Fibroblast of pulmonary artery (primary cell): ENCODE measurements at places on chromosomes 13 and 19.

- no peak for DNase-seq
Measured at GRCh38 chr19:19152668-19153384, 14.5 kb upstream of the TMEM161A start.

DNA sequence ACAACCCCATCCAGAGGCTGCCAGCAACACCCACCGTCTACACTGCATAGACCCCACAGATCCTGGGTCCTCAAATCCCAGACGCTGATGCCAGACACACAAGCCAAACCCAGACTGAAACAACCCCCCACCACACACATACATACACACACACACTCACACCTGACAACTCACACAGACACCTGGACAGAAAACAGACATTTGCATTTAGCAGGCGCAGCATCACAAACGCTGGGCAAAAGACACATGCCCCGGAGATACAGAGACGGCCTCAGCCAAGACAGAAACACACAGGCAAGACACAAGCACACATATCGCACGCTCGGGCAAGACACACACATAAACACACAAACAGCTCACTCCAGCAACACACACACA, 1.3 kb downstream of the BBC3 start:
- DNase-seq: peak; percentile 28

- peak; percentile 69 for DNase-seq
Measured at GRCh38 chr13:73060251-73061160, 1.7 kb downstream of the KLF5 start.

DNA sequence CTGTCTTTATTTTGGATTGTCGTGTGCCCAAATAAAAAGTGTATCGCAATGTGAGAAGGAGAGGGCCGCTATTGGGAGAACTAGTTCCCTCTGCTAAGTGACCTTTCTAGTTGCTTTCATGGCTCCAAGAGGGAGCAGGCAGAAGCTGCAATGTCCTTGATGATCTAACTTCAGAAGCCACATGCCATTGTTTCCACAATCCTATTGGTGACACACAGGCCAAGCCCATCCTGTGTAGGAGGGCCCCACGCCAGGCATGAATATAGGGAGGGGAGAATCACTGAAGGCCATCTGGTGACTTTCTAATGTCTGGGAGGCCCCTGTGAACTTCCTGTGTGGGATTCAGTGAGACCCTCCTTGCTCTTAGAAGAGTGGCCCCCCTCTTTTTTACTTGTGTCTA, 47.8 kb upstream of the KPNA3 start:
- DNase-seq: peak; percentile 26

- no peak for DNase-seq
Measured at GRCh38 chr19:11356676-11357550, 1.7 kb downstream of the PLPPR2 start.

DNA sequence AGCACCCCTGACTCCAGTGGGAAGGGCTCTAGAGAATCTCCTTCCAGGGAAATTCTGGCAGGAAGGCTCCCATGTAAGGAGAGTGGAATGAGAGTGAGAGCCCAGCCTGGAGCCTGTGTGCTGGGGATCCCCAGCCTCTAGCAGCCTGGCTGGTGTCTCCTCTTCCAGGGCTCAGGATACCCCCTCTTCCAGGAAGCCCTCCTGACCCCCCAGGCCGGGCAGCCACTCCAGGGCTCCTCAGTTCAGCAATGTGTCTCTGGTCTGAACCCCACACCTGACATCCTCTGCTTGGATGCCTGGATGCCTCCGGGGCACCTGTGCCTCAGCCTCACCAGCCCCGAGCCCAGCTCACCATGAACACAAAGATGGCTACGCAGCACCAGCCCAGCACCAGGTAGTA, 3.0 kb downstream of the C19orf33 start:
- DNase-seq: no peak

DNA sequence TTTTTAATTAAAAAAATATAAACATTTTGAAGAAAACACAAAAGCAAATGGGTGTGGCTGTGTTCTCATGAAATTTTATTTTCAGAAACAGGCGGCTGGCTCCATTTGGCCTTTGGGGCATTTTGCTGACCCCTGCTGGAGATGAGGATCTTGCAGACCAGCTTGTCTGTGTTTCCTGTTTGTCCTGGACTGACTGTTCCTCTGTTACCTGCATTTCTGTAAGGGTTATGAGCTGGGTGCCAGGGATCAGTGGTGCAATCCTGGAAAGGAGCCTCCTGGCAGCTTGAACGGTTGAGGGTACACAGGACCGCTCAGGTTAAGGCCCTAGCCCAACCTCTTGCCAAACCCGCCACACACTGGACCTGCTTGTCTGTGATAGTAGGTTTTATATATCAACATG, 49.9 kb downstream of the ZNF787 start:
- DNase-seq: no peak

GRCh38 chr19:34393629-34394028, 10.6 kb upstream of the PDCD2L start:
- DNase-seq: no peak

- no peak for DNase-seq
Measured at GRCh38 chr19:35119578-35120155, 4.0 kb downstream of the FXYD3 start.

DNA sequence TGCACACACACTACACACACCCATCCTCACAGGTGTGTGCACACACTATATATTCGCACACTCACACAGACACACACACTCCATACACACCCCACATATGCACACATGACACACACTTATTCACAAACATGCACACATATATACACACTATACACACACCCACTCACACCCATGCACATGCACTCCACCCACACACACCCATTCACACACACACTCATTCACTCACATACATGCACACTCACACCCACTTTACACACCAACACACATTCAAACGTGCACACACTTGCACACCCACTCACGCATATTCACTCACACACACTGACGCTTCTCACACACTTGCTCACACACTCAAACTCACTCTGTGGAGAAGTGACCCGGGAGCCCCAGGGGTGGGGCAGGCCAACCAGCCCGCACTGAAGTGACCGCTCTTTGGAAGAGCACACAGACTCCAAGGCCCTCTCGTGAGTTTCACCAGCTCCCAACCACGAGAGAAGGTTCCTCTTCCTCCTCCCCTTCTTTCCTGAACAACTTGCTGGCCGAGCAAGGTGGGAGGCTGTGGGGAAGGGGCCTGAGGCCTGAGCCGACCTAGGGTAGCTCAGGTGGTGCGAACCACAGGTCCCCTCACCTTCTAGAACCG, 86.1 kb upstream of the TM9SF2 start:
- DNase-seq: no peak

DNA sequence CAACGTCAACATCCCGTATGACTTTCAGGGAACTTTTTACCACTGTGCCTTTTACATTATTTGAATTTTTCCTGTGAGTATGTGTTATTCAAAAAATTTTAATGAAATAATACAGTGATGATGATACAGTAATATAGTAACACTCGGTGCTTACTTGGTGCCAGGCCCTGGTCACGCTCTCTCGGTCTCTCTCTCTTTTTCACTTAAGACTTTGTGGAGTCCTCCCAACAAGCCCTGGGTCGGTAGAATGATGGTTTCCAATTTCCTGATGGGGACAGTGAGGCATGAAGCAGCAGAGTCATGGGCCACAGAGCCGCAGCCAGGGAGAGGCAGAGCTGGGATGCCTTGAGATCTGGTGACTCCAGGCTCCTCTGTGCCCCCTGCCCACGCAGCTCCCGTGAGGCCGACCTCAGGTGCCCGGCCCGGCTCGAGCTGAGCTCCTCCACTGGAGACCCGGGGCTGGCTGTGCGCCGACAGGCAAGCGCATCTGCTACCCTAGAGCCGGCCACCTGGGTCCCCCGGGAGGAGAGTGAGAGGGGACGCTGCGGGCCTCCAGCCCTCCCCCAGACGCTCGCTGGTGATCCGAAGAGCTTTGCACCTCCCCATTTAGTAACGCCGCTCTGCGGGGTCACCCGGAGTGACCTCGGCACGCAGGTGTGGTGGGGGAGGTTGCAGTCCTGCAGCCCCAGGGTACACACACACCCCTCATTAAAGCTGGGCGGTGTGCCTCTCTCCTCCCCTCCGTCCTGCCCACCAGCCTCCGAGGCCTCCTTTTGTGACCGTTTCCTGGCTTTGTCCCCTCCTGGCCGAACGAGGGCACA, 4.4 kb upstream of the SBK3 start:
- peak; percentile 83 for DNase-seq
